Muscle of arm (tissue), 14 donors: ENCODE measurements at places on chromosomes 5 and 9.

GRCh38 chr9:93072383-93072795, 13.9 kb downstream of the SUSD3 start:
- DNase-seq, result no peak

DNA sequence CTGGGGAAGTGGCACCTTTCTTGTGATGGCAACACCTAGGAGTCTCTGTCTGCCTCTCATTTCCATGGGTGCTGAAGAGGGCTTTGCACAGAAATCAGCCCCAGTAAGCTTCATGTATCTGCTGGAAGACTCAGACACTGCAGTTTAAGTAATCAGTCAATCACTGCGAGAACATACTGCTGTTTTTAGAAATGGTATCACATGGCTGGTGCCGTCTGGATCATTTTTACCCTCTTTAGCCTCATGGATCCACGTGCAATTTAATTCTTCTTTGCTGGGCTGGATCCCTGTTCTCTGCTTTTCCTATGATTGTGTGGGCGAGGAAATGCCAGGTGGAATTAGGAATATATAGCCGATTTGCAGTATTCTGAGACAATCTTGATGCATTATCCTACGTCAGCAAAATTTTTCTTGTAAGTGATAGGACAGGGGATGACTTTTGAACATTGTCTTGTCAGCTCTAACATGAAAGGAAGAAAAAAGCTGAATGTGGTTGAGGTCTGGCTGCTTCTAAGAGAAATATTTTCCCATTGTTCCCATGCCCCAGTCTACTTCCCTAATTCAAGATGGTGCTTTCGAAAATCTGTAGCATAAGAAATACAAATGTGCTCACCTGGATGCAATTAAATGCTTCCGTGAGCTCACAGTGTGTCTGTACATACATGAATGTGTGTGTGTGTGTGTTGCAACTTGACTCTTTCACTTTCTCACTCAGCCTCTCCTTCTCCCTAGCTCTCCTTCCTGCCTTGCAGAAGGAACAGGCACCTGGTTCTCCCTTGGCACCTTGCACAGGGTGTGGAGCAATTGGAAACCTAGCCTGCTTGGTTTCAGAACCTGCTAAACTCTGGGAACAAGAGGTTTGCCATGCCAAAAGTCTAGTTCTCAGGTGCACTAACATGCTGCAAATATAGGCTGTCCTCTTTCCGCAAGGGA, 281.6 kb downstream of the NTRK2 start:
- no peak for DNase-seq

DNA sequence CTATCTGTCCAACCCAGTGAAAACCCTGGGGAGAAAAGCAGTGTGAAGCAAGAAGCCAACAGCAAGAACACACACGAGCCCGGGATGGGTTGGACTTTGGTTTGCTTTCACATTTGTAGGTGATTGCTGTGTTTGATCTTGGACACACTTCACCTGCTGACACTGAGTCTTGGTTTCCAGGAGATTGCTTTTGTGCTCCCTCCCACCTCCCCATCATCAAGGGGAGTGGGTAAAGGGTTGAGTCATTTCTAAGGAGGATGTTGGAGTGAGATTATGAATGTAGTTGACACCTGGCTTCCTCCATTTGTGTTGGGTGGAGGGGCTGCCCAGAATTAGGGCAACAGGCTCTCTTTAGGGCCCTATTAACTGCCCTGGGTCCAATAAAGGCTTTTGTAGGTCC, 37.5 kb downstream of the ANKDD1B start:
- DNase-seq, result no peak

DNA sequence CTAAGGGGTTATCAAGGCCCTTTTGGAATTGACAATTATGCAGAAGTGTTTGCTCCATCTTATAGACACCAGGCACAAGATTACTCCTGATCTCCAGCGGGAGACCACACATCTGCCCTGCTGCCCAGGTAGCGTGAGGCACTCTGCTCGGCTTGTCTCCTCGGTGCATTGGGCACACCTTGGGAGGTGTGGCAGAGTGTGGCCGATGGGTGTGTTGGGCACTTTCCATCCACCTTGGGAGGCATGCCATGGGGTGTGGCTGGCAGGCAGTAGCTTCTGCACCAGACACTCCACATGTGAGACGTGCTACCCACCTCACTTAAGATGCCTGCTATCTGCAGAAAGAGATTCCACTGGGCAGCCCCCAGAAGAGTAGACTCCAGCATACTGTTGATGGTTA, 54.1 kb downstream of the GADD45G start:
- DNase-seq, result no peak

GRCh38 chr5:96634881-96635280, 27.3 kb upstream of the CAST start:
- no peak for DNase-seq

DNA sequence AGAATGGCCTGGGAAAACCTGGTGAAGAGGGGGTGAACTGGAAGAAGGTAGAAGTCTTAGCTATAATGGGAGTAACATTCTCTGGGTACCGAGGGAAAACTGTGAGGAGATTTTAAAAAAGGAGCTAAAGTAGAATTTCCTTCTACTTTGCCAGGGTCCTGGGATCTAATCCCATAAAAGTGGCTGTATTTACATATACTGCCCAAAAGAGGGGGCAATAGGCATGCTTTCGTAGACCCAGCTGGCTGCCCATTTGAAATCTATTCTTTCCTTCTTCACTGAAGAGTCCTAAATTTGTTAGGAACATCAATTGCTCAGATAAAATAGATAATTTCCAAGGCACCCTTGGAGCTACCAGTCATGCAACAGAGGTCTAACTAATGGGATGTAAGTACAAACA, 159.2 kb downstream of the CDC42SE2 start:
- no peak for DNase-seq

- no peak for DNase-seq
Observed at GRCh38 chr9:93127395-93127911, 6.6 kb downstream of the NINJ1 start.

GRCh38 chr5:133714161-133714915, 102.0 kb upstream of the FSTL4 start:
- DNase-seq, result no peak

- no peak for DNase-seq
Observed at GRCh38 chr5:178780581-178781498, 50.4 kb upstream of the ZNF354A start.

DNA sequence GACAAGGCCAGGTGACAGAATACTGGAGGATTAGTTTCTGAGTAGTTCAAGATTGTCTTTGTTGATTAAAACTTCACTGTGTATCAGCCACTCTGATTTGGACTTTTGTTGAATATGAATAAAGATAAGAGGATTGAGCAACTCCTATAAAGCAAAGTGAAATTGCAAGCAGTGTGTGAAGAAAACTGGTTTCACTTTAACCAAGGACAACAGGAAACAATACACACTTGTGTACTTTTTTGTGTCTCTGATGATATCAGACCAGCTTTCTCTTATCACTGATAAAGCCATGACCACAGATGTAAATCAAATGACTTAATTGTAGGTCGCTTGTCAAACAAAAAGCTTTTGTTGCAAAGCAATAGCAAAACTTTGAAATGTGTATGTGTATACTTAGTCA, 268.6 kb downstream of the FER start:
- DNase-seq, result no peak

GRCh38 chr9:136563646-136564325, 17.9 kb upstream of the NOTCH1 start:
- no peak for DNase-seq

DNA sequence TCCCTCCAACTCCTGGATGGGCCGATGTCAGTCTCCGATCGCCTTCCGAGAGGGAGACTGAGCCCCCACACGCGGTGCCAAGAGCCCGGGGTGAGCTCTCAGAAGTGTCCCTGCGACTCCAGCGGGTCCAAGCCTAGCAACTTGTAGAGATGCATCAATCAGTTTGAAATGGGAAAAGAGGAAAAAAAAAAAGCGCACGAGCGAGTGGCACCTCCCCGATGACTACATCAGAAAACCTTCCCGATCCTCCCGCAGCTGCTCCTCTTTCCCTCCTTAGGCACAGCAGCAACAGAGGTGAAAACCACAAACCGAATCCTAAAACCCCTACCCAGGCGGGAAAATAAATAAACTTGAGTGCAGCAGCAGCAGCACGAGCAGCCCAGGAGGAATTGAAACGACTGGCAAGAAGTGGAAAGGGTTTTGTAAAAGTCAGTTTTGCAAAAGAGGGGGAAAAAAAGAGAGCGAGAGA, 1.0 kb upstream of the EFNA5 start:
- DNase-seq, result peak; percentile 63

GRCh38 chr9:112325127-112325526, 8.3 kb downstream of the PTBP3 start:
- DNase-seq, result no peak

- no peak for DNase-seq
Observed at GRCh38 chr9:114889802-114890224, 40.6 kb downstream of the TNFSF8 start.
